Smooth muscle cell of the brain vasculature (primary cell): ENCODE measurements at places on chromosomes 2 and 18.

GRCh38 chr2:46325182-46325928 lies 28.1 kb downstream of the EPAS1 start:
- no peak for DNase-seq

GRCh38 chr18:13539843-13540476 lies 186.4 kb downstream of the FAM210A start:
- no peak for DNase-seq

- no peak for DNase-seq
Observed at GRCh38 chr18:58998401-58999203, 133.9 kb downstream of the ZNF532 start.

DNA sequence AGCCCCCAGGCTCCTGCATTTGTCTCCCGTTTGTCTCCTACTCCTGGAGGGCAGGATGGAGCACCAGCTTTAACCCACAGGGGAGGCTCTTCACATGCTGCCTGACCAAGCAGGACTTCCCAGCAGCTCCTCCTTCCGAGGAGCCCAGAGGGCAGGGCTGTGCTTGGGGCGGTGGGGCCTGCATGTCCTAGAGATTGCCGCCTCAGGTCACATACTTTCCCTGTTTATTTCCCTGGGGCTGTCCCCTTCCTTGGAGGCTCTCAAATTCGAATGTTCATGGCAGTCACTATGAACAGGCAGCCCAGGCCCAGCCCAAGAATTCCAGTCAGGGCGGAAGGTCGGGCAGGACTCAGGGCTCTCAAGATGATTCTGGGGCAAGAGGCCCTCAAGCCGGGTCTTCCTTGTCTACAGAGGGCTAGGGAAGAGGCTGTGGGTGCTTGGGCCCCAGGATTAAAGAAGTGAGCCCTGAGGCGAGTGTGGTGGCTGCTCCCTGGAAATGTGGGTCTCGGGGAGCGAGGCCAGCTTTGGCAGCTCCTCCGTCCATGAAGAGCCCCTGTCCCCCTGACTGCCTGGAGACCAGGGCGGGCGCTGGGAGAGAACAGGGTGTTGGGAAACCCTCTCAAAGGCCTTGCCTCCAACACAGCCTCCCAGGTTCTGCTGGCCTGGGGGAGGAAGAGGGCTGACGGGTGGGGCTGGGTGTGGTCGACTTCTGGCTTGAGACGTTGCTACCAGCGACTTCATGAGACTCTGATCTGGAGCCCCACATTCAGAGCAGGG lies 48.9 kb upstream of the HPCAL1 start:
- DNase-seq: no peak

- no peak for DNase-seq
Observed at GRCh38 chr2:20584045-20584398, 66.9 kb downstream of the HS1BP3 start.

DNA sequence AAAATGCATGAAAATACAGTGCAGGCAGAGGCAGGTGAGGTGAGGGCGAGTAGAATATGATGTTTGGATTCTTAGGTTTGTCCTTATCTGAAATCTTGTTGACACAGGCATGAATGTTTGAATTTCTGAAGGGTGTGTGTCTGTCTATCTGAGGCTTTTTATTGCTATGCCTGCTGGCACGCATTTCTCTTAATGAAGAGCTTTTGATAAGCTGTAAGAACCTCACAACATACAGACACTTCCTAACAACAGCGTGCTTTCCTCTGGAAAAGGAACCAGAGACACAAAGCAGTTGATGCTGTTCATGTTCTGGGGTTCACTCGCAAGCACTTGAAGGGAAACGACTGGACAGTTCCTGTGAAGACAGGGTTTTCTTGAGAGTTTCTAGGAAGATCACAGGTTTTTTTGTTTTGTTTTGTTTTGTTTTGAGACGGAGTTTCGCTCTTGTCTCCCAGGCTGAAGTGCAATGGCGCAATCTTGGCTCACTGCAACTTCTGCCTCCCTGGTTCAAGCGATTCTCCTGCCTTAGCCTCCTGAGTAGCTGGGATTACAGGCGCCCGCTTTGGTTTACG lies 33.3 kb upstream of the CABLES1 start:
- no peak for DNase-seq

- DNase-seq: no peak
Observed at GRCh38 chr2:18123577-18123976, 245.1 kb downstream of the KCNS3 start.
